ENCODE measurements at places on chromosomes 12 and 14.

DNA sequence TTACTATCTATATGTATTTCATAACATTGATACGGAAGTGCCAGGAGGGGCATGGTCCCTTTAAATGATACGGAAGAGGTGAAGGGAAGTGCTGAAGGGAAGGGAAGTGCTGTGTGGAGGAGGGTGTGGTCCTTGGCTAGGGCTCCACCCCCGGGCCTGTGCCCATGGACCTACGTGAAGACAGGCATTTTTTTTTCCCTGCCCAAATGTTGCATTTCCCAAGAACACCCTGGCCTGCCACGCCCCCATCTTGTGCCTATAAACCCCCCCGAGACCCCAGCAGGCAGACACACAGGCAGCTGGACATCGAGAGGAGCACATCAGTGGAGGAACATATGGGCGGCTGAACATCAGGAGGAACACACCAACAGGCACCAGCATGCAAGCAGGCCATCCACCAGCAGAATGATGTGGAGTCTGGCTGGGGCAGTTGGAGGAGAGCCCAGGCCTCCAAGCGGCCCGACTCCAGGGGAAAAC, 134.1 kb downstream of the SLC41A2 start:
- DNase-seq: no peak

DNA sequence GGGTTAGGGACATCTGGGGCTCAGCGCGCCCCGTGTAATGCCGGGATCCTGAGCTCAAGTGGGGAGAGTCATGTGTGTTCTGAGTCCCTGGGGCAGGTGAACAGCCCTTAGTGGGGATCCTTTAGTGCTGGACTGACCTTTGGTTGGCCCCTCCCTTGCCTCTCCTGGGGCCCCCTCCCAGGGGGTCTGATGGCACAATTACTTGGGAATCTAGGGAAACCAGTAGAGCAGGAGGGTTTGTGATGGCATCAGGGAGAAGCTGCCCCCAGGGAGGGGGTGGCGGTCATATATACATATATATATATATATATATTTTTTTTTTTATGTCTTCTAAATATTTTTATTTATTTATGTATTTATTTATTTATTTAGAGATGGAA, at the start of gene MORN3:
MORN3 (minus strand) TSS at position 134 of the 380 bp plus-strand sequence. CDS start 171 bp downstream, outside the sequence.
- DNase-seq: no peak

- DNase-seq: no peak
These were observed 21.8 kb downstream of the TSHR start for GRCh38 chr14:80977221-80977620.

DNA sequence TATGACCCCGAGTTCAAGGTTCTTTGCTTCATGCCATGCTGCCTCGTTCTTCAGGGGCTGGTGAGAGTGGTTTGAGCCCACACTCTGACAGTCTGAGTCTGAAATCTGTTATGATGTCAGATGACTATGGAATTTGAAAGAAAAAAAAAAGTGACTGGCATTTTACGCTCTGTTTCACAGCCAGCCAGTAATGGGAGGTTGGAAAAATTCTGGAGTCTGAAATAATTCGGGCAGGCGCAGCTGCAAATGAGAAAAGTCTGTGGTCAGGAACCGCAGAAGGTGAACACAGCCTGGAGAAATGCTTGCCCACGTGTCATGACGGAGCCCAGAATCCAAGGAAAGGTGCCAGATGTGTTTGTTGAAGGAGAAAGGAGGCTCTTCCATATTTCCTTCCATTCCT, 269.8 kb upstream of the PWP1 start:
- no peak for DNase-seq

GRCh38 chr12:5789469-5789968, 155.5 kb downstream of the ANO2 start:
- DNase-seq: no peak

- no peak for DNase-seq
These were observed 213.4 kb downstream of the EGLN3 start for GRCh38 chr14:33737446-33737845.

DNA sequence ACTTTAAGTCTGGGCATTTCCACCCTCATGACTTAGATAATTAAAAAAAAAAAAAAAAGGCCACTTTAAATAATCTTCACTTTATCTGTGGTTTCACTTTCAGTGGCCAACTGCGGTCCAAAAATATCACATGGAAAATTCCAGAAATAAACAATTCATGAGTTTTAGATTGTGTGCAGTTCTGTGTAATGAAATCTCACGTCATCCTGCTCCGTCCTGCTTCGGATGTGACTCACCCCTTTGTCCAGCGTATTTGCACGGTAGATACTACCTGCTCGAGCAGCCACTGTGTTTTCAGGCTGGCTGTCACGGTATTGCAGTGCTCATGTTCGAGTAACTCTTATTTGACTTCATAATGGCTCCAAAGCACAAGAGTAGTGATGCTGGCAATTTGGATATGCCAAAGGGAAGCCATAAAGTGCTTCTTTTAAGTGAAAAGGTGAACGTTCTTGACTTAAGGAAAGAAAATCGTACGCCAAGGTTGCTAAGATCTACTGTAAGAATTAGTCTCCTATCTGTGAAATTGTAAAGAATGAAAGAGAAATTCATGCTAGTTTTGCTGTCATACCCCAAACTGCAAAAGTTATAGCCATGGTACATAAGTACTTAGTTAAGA, 2.4 kb downstream of the E2F7 start:
- DNase-seq: no peak

GRCh38 chr12:129081755-129082250, 228.5 kb downstream of the GLT1D1 start:
- DNase-seq: no peak

DNA sequence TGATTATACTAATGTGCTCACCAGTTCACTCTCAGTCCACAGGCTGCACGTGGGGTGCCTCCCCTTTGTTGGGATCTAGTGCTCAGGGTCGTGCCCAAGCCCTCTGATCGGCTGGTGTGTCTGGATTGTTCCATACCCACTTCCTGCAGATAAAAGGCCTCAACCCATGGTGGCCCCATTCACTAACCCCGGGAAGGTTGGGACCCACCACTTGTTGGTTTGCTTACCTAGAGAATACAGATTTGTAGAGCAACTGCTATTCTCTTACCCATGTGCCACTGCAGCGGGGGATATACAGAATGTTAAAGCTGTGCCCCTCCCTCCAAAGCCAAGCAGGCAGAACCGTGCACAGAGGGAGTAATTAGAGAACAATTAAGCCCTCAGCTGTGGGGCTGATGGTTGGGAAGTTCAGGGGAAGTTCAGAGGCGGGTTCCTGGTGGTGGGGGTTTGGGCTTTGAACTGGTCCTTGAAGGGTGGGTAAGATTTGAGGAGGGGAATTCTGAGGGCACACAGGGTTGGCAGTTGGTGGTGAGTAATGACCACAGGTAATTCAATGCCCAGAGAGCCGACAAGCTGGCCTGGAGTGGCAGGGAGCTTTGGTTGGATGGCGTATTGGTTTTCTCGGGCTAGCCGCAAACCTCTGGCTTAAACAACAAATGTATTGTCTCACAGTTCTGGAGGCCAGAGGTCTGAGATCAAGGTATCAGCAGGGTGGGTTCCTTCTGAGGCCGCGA, 68.8 kb downstream of the ADCK1 start:
- no peak for DNase-seq

DNA sequence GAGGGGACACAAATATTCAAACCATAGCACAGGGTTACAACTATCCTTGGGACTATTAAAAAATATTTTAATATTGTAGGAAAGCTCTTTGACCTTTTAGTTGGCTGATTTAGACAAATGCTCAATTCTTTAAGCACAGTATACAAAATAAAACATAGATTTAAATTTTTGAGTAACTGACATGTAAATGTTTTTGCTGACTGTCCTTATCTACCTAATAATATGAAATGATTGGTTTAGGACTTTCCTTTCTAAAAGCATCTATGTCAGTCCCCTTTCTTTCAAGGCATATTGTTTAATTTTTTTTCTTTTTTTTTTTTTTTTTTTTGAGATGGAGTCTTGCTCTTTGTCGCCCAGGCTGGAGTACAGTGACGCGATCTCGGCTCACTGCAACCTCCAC, 16.5 kb upstream of the OR6J1 start:
- DNase-seq: no peak

DNA sequence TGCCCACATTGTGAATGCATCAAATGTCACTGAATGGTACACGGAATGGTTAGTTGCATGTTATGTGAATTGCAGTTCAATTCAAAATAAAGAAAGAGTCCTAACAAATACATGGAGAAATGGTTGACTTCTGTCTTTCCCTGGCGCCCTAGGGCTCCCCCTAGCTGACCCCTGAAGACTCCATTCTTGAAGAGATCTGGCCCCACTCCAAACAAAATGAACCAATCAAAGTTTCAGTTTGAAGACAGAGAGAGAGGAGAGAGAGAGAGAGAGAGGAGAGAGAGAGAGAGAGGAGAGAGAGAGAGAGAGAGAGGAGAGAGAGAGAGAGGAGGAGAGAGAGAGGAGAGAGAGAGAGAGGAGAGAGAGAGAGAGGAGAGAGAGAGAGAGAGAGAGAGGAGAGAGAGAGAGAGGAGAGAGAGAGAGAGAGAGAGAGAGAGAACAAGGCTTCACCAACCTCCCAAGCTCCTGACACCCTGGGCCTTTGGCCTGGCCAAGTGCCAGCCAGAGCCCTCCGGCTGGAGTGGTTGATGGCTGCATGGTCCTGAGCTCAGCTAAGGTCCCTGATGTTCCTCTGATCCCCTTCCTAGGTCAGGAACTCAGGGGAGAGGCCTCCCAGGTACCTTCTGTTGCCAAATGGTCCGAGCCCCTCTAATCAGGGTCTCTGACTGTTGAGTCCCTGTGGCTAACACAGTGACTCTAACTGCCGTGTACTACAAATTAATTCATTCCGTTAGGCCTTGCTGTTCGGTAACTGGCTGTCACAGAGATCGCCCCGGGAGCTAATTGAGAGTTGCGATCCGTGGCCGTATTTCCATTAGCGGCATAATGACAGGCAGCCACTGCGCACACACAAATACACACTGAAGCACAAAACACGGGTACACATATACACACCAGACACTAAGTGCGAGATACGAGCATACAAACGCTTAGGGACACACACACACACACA, 188.8 kb downstream of the ESRRB start:
- DNase-seq: no peak

DNA sequence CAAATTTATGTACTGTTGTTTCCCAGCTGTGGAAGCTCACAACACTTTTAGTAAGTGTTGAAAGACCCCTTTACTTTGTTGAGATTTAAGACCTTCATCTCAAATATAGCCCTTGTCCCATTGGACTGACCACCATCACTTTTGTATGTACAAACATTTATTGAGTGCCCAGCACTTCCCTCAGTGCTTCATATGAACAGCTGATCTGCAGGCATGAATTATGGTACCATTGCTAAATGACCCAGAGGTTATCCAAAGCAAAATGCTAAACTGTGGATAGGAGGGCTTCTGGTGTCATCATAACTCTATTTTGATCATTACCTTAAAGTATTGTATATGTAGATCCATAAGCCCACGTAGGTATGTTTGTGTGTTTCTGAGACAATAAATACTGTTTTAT, 285.7 kb upstream of the RGS6 start:
- no peak for DNase-seq

GRCh38 chr12:96054244-96054610, 18.8 kb upstream of the LTA4H start:
- no peak for DNase-seq

DNA sequence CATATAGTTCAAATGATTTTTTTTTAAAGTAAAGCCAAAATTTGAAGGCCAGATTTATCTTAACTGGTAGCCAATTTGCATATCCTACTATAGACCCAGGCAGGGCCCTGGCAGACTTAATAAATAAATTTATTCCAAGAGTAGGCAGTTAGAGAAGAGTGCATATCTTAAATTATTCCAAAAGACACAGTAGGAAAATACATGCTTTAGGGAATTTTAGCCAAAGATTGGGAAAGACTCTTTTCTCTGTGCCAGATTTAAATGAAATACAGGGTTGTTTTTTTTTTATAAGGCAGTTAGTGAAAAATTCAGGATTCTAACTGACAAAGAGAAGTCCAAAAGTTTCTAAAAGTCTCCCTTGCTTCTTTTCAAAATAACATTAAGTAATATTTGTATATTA, 65.5 kb downstream of the ST8SIA1 start:
- no peak for DNase-seq

DNA sequence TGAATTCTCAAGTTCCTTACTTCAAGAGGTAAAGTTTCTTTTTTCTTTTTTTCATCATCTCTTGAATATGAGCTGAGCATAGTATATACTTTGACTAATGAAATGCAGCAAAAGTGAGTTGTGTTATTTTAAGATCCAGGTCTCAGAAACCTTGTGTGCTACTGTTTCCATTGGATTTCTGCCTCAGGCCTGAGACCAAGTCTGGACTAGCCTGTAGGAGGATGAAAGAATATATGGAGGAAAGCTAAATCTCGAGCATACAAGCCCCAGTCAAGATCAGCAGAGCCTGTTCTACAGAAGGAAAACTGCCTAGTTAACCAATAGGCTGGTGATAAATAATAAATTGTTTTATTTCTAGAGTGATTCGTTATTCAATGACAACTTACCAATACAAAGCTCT, 652.5 kb downstream of the C12orf50 start:
- DNase-seq: no peak

GRCh38 chr12:7144414-7145120, 14.4 kb downstream of the CLSTN3 start:
- DNase-seq: no peak

All from activated CD4-positive, alpha-beta T cell treated with anti-CD3 and anti-CD28 coated beads for 24 hours (primary cell).